NCI-H1092 (cell line): ENCODE measurements at places on chromosomes 2 and 18.
A peak's percentile ranks its signal among the peaks of the same experiment; 100 is the strongest.

DNA sequence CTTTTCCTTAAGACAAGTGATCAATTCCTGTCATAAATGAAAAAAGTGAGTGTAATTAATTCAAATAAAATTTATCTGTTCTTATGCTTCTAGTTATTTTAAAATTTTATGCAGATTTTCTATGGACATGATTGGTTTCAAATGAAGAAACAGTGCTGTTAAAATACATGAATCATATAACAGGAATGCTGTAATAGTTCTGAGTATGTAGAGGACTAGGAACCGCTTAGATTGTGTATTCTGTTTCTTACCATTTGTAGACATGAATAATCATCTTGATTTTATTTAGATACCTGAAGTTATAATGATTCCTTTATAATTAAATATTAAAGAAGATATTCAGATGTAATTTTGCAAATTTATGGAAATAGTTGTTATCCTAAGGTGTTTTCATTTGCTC, 3.5 kb downstream of the ACTR2 start:
- no peak for DNase-seq

DNA sequence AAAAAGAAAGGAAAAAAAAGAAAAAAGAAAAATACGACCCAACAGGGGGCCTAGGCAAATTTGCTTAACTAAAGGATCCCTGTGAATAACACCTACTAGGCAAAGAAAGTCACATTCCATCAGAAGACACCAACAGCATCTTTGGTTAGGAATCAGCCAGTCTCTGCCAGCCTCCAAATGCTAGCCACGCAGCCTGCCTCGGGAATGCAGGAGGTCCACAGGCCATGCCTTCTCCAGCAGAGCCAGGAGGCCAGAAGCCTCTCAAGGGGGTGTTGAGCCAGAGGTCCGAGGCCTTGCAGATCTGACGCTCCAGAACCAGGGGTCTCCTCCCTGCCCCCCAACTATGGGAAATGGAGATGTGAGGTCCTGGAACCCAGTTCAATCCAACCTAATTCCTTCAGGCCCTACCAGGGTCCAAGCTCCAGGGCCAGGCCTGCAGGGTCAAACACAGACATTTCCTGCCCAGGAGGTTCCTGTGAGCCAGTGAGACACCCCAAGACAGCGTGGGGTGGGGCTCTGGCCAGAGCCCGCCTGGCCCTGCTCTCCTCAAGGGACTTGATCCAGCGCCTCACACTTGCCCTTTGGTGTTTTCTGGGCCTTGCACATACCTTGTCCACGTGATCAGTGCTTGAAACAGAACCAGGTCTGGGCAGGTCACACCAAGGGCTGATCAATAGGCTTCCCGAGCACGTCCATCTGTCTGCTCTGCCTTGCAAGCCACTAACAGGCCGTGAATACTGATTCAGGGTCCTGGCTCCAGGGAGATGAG, 289.6 kb upstream of the ID2 start:
- DNase-seq = no peak

DNA sequence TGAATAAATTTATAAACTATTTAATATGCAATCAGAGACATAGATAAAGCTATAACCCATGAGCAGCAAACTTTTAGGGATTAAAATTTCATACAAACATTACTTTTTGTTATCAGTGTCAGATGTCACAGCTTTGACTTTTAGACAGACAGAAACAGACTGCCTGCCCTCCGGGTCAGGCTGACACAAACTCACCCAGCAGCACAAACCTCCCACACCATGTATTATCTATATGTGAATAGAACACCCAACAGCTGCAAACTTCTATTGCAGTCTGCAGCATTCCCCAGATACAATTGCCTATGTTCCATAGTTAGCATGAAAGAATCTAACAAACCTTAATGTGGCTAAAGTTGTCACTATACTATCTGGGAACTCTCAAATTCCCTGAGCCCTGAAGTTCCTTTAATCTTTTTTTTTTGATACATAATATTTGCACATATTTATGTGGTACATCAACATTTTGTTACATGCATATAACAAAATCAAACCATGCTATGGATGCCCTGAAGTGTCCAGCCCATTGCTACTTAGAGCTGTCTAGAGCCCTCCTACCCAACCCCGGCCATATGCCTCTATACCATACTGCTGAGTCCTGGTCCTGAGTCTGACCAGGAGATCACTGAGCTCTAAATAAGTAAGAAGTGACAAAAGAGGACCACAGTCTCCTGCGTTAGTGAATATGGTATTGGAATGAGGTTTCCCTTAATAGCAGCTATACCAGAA, 214.4 kb downstream of the ZNF385B start:
- DNase-seq = no peak

- DNase-seq = no peak
These were observed 454.9 kb downstream of the LPIN1 start for GRCh38 chr2:12201369-12201768.

- no peak for DNase-seq
These were observed 304.2 kb downstream of the CYP26B1 start for GRCh38 chr2:71843391-71843850.

GRCh38 chr2:6872394-6872793, 5.2 kb upstream of the RSAD2 start:
- no peak for DNase-seq

DNA sequence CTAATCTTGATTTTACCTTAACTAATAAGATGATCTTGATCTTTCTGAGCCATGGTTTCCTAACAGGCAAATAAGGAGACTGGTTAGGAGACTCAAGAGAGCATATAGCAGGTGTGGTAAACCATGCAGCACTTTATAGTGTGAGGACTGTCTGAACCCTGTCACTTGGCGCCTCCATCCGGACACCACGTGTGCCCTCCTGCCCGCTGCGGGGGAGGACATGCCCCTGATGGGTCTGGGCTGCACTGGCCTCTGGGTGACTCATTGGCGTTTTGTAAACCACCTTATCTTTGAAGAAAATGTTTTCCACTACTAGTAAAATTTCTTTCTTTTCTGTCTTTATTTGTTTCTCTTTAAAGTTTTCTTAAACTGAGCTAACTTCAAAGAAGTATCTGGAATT, 131.1 kb downstream of the FMNL2 start:
- no peak for DNase-seq

- no peak for DNase-seq
These were observed 1396.3 kb upstream of the CELF4 start for GRCh38 chr18:38961880-38962279.

- no peak for DNase-seq
These were observed 102.4 kb upstream of the STON1 start for GRCh38 chr2:48427552-48427951.

DNA sequence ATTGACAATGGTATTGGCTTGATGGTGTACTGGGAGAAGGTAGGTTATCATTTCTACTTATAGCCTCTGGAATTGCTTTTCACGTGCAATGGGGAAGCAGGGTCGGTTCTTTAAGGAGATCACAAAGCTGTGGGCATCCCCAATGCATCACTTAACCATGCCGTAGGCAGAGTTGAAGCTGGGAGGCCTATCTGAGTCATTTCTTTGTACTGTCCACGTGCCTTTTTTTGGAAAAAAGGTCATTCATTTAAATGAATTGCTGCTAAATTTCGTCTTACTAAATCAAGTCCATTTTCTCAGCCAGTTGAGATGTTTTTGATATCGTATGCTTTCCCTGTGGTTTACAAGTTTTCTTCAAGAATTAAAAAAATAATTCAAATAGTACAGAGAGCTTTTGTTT, 17.2 kb upstream of the GYPC start:
- DNase-seq = no peak

DNA sequence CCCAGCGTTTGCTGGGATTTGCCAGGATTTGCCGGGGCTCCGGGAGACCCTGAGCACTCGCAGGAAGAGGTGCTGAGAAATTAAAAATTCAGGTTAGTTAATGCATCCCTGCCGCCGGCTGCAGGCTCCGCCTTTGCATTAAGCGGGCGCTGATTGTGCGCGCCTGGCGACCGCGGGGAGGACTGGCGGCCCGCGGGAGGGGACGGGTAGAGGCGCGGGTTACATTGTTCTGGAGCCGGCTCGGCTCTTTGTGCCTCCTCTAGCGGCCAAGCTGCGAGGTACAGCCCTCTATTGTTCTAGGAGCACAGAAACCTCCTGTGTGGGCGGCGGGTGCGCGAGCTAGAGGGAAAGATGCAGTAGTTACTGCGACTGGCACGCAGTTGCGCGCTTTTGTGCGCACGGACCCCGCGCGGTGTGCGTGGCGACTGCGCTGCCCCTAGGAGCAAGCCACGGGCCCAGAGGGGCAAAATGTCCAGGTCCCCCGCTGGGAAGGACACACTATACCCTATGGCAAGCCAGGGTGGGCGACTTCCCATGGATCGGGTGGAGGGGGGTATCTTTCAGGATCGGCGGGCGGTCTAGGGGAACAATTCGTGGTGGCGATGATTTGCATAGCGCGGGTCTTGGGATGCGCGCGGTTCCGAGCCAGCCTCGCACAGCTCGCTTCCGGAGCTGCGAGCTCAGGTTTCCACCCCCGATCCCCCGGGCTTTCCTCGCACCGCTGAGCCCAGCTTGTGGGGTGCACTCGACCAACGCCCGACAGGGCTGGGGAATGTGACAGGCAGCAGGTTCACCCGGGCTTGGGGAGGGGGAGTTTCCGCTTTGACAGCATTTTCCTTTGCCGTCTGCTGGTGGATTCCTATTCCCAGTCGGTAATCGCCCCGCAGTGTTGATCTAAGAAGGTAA, 2.8 kb downstream of the ONECUT2 start:
- peak; percentile 93 for DNase-seq

- DNase-seq = no peak
These were observed 35.1 kb downstream of the DCDC2C start for GRCh38 chr2:3738454-3738853.

GRCh38 chr2:207227062-207227748, 61.5 kb upstream of the KLF7 start:
- no peak for DNase-seq

DNA sequence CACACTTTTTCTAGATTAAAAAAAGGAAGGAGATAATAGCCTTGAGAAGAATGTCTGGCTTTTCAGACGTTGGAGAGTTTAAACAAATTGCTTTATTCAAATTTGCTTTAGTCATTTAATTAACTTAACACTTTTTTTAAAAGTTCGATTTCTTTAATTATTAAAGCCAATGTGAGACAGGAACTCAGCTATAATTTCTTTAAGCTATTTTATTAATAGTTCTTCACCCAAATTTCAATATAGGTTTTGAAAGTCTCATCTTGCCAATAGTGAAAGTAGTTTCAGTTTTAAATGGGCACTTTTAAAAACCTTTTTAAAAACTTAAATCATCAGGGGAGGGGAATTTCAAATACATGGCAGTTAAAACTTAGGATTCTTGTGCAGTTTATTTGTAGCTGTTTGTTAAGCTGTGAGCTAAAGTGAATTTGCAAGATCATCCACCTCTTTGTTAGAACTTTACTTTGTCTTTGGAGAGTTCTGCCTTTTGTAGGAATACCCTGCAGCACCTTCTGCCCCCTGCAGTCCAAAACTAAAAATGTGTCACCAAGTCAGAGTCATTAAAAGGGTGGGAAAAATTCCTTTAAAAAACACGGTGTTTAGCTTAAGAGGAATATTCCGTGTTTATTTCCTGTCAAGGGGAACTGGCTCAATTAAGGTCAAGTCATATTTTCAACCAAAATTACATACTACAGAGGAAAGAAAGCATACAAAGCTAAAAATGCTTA, 4.6 kb downstream of the TGIF1 start:
- no peak for DNase-seq

GRCh38 chr2:159592441-159592840, 23.9 kb downstream of the BAZ2B start:
- no peak for DNase-seq

DNA sequence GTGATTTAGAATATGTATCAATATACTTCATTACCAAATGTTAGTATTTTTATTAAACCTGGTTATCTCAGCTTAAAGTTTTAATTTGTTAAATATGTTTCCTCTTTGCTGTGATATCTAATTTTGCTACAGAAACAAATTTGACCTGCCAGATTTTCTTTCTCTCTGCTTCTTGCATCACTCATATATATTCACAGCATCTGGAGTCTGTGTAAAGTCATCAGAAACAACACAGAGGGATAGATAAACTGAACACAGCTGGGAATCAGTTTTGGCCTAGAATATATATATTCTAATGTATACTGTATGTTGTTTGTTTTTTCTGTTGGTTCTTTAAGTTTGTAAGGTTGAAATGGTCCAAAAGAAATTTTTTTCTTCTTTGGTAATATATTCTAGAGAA, 8.5 kb downstream of the PSMD14 start:
- no peak for DNase-seq

DNA sequence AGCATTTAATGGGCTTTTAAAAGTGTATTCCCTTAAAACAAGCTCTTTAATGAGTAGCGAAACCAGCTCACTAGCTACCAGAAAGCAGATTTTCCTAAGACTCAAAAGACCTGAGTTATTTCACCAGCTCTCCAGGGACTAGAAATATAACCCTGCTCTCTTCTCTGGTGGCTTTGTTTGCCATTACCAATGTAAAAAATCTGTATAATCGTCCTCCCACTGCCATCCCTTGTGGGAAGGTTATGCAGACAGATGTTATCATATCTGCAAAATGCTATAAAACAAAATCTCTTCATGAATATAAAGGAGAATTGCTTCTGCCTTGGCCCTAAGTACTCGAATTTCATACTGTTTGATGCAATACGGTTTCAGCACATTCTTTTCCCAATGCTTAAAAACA, 335.2 kb downstream of the NUP35 start:
- DNase-seq = no peak

DNA sequence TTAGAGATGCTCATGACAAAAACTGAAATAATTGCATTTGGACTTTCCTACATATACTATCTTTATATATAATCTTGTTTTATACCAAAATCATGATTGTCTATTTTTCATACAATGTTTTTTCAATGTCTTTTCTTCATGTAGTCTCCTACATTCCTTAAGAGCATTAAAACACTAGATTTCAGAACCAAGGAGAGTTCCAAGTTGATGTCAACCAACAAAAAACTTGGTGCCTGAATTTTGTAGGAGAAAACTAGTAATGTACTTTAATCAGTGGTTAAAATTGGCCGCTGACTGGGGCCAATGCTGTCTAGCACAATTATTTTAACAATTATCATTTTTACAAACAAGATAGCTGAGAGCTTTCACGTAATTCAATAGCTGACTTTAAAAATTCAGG, 678.8 kb downstream of the DCC start:
- DNase-seq = no peak

- no peak for DNase-seq
These were observed 87.0 kb downstream of the ALPK2 start for GRCh38 chr18:58541789-58542425.

DNA sequence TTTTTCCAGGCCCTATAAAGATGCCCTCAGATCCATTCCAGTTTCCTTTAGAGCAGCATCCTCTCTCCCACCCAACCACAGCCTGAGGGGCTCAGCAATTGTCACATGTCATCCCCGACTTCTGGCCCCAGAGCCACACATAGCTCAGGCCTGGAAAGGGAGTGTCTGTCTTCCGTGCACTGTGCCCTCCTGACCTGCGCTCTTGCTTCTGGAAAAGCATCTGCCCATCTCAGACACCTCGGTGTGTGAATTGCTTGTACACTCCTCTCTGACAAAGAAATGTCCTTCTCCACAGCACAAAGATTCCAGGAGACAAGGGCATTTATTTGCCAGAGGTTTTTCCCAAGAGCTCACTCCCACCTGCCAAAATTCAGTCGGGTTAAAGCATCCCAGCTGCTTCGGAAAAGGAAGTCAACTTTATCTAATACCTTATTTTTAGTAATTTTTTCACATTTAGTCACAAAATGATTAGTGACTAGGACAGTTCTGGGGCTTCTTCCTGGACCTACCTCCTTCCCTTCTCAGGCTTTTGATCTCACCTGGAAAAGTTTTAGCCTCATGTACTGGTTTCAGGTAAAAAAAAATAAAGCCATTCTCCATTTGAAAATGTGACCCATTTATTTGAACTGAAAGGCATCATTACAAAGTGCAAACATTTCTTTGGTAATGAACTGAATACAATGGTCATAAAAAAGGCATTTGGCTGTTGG, 112.9 kb downstream of the PXDN start:
- DNase-seq = no peak
